ENCODE measurements at places on chromosomes 4 and X. TPM values are rescaled to one million over a fixed set of nuclear protein-coding genes. Genes with fewer than 3 reads are reported as not detected.
A peak's percentile ranks its signal among the peaks of the same experiment; 100 is the strongest.

GRCh38 chr4:108891896-108892590 lies 129.2 kb upstream of the ETNPPL start:
- H3K36me3 ChIP-seq = no peaks in the 10 kb centered on the region
- no peaks in the 10 kb centered on the region for H3K27me3 ChIP-seq
- no peaks in the 10 kb centered on the region for H3K4me1 ChIP-seq
- no peak overlapping the region for H3K4me3 ChIP-seq
- no peak for DNase-seq
- H3K27ac ChIP-seq = no peak overlapping the region

- H3K4me1 ChIP-seq = peaks cover 29% of the 10 kb centered on the region
- H3K36me3 ChIP-seq = peaks cover 34% of the 10 kb centered on the region
- DNase-seq = no peak
- no peaks in the 10 kb centered on the region for H3K27me3 ChIP-seq
- H3K4me3 ChIP-seq = no peak overlapping the region
These were observed 51.8 kb downstream of the LRP2BP start for GRCh38 chr4:185343726-185344581.

- peak overlapping the region; percentile 98 for H3K4me3 ChIP-seq
- peaks cover 26% of the 10 kb centered on the region for H3K4me1 ChIP-seq
- no peak for DNase-seq
- H3K36me3 ChIP-seq = no peaks in the 10 kb centered on the region
These were observed 1.4 kb downstream of the RBM3 start for GRCh38 chrX:48575642-48576041.

DNA sequence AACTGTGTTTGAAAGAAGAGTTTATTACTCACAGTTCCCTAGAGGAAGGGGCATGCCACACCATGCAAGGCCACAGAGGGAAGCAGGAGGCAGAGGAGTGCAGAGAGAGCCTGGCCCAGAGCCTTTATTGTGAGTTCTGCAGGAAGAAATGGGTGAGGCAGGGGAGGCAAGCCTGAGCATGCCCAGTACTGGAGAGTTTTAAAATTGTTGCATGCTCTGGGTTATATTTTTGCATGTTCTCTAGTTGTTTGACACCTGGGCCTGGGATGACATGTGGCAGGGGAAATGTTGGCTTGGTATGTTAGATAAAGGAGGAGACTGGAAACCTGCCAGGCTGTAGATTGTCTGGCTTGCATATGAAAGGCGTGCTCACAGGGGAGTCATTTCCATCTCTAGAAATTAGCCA lies 19.7 kb upstream of the CRMP1 start:
- DNase-seq = no peak
- H3K27ac ChIP-seq = no peak overlapping the region
- H3K4me3 ChIP-seq = no peak overlapping the region
- peaks cover 14% of the 10 kb centered on the region for H3K36me3 ChIP-seq
- H3K4me1 ChIP-seq = peaks cover 6% of the 10 kb centered on the region

GRCh38 chr4:69713593-69713992 lies 46.8 kb downstream of the SULT1B1 start:
- H3K27me3 ChIP-seq = no peaks in the 10 kb centered on the region
- H3K27ac ChIP-seq = no peak overlapping the region
- no peak overlapping the region for H3K4me3 ChIP-seq
- no peak for DNase-seq

DNA sequence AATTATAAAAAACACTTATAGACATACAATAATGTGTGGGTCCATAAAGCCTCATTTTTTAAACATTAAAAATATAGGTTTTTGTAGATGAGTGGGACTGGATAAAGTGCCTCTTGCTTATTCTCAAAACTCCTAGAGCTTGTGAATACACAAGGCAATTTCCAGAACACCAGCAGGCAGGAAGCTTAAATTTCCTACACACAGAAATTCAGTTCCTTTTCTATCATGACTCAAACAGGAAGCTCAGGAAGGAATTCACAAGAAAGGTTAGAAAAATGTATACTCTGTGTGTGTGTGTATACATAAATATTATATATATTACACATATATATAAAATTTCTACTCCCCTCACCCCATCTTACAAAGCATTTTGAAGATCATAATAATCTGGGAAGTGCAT lies 11.3 kb downstream of the MAGEB6 start:
- DNase-seq = no peak
- no peak overlapping the region for H3K27ac ChIP-seq
- H3K27me3 ChIP-seq = no peaks in the 10 kb centered on the region
- no peaks in the 10 kb centered on the region for H3K4me1 ChIP-seq
- H3K36me3 ChIP-seq = no peaks in the 10 kb centered on the region

DNA sequence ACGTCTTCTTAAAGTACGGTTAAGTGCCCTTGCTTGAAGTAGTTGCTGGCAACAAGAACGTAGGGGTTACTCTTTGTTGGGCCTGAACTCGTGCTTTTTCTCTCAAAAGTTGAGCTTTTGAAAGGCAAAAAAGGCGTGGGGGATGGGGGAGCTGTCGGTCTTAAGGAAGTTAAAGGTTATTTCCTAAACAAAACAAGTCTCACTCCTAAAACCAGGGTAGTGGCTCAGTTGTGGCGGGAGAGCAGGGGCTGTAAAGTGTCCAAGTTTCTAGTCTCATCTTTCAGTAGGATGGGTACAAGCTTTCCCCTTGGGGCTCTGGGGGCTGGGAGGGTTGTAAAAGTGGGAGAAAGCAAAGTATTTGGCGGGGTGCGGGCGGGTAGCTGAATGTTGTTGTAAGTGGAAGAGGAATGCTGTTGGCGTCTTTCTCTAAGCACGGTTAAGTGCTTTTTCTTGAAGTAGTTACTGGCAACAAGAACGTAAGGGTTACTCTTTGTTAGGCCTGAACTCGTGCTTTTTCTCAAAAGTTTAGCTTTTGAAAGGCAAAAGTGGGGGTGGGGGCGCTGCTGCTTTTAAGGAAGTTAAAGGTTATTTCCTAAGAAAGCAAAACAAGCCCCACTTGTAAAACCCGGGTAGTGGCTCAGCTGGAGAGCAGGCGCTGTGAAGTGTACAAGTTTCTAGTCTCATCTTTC lies 904 bp upstream of the WDR1 start:
- peaks cover 13% of the 10 kb centered on the region for H3K36me3 ChIP-seq
- peak overlapping the region; percentile 91 for H3K4me3 ChIP-seq
- no peaks in the 10 kb centered on the region for H3K27me3 ChIP-seq
- DNase-seq = peak; percentile 62
- H3K4me1 ChIP-seq = peaks cover 57% of the 10 kb centered on the region
- peak overlapping the region; percentile 99 for H3K27ac ChIP-seq

- H3K27me3 ChIP-seq = no peaks in the 10 kb centered on the region
- H3K27ac ChIP-seq = no peak overlapping the region
- DNase-seq = no peak
- no peaks in the 10 kb centered on the region for H3K4me1 ChIP-seq
- H3K4me3 ChIP-seq = no peak overlapping the region
These were observed 67.0 kb downstream of the NYX start for GRCh38 chrX:41514179-41514578.

DNA sequence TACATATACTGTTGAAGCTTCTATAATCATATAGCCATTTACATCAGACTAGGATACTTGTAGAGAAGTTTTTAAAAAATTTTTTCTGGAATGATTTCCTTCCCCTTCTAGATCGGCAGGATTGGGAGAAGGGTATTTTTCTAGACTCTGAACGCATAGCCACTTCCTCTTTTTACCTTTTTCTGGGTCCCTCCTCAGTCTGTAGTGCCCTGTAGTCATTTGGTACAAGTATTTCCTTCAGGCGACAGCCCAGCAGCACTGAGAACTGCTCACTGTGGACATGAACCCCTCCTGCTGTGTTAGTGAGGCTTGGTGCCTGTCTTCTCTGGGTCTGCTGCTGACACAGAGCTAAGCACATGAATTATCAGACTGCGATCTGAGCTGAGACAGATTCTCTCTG lies 255.4 kb downstream of the ARHGAP10 start:
- no peak overlapping the region for H3K27ac ChIP-seq
- H3K4me1 ChIP-seq = no peaks in the 10 kb centered on the region
- no peaks in the 10 kb centered on the region for H3K36me3 ChIP-seq
- no peaks in the 10 kb centered on the region for H3K27me3 ChIP-seq

- H3K36me3 ChIP-seq = no peaks in the 10 kb centered on the region
- H3K27ac ChIP-seq = no peak overlapping the region
- no peaks in the 10 kb centered on the region for H3K4me1 ChIP-seq
- H3K27me3 ChIP-seq = peaks cover 15% of the 10 kb centered on the region
- no peak overlapping the region for H3K4me3 ChIP-seq
These were observed 70.3 kb upstream of the ARMCX2 start for GRCh38 chrX:101729986-101730385.

DNA sequence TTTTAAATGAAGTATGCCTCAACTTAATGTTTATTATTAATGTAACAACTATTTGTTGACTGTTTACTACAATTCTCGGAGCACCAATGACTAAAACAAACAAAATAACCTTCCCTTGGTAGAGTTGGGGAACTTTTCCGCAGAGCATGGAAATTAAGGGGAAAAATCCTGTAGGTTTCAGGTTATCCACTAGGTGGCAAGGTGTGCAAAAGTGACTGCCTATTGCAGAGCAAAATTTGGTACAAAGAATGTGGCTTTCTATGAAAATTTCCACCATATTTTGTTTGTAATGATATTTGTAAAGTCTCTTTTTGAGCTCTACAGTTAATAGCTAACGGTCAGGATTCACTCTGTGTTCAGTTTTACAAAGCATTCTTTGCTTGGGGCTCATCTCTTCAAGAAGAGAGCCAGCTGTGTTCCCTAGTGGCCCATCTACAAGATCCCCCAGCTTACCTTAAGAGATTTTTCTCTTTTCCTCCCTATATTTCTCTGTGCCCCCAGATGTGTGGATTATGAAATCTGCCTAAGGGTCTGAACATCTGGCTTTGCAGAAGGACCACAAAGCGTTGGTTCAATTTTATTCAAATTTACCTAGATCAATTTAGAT lies 61.1 kb downstream of the FBXO8 start:
- H3K4me1 ChIP-seq = peaks cover 5% of the 10 kb centered on the region
- H3K4me3 ChIP-seq = no peak overlapping the region
- H3K27me3 ChIP-seq = peaks cover 55% of the 10 kb centered on the region
- no peaks in the 10 kb centered on the region for H3K36me3 ChIP-seq
- no peak overlapping the region for H3K27ac ChIP-seq

DNA sequence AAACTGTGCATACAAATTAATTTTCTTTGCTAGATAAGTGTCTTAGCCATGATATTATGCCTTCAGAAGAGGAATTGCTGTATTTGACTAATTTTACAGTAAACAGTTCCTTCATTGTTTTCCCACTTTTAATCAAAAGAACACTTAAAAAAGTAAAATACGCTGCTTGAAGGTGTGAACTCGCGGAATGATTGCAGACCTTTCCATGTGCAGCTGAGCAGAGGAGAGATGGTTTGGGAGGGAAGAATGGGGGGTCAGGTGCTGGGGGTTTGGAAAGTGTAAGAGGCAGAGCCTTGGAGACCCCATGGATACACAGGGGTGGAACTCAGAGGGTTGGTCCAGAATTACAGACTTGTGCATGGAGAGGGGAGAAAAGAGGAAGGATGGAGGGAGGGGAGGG lies 15.3 kb downstream of the CYTL1 start:
- DNase-seq = no peak
- H3K27ac ChIP-seq = no peak overlapping the region
- peaks cover 13% of the 10 kb centered on the region for H3K36me3 ChIP-seq
- no peak overlapping the region for H3K4me3 ChIP-seq

The CLDN34 gene
- polyA plus RNA-seq = not detected

The TMPRSS11A gene
- polyA plus RNA-seq = not detected

The MAGEC1 gene
- polyA plus RNA-seq = not detected

The FAM149A gene
- polyA plus RNA-seq = not detected

The MAEA gene
- 53.4 TPM for polyA plus RNA-seq

The PABPC4L gene
- polyA plus RNA-seq = not detected
